ENCODE measurements at places on chromosomes 3 and 15.

- no peak for DNase-seq
These were observed 29.5 kb upstream of the ICE2 start for GRCh38 chr15:60508442-60508841.

DNA sequence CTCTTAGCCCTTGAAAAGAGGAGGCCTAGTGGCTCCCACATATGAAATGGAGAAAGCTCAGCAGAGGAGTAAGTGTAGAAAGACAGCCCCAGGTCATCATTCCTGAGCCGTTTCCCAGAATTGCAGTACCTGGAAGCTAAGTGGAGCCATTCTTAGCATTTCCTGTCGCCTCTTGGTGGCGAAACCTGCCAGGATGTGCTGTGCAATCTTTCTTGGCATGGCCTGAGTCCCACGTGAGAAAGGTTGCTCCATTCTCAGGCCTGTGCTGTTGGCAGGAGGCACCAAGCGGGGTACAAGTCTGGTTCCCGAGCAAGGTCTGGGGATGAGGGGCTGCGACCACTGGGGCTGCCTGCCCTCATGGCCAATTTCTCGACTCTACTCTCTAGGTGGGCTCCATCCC, 207.2 kb upstream of the TPM1 start:
- no peak for DNase-seq

- no peak for DNase-seq
These were observed 938 bp downstream of the DZIP3 start for GRCh38 chr3:108590460-108590859.

DNA sequence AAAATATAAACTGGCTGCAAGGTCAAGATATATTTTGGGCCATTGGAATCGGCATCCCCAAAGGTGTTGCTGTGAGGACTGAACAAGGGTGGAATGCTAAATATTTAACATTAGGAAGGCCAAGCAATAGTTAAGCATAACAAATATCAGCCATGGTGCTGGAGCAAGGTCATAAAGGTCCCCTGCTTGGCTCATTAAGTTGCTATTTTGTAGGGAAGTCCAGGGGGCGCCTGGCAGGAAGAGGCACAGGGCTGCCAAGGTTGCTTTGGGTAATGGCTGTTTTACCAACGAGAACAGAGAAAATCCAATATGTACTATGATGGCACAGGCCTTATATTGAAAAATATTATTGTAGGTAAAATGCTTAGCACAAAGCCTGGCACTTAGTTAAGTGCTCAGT, 62.2 kb downstream of the SLC15A2 start:
- DNase-seq, result no peak

- DNase-seq, result no peak
These were observed 75.0 kb upstream of the RNU6-1 start for GRCh38 chr15:67914537-67915460.

DNA sequence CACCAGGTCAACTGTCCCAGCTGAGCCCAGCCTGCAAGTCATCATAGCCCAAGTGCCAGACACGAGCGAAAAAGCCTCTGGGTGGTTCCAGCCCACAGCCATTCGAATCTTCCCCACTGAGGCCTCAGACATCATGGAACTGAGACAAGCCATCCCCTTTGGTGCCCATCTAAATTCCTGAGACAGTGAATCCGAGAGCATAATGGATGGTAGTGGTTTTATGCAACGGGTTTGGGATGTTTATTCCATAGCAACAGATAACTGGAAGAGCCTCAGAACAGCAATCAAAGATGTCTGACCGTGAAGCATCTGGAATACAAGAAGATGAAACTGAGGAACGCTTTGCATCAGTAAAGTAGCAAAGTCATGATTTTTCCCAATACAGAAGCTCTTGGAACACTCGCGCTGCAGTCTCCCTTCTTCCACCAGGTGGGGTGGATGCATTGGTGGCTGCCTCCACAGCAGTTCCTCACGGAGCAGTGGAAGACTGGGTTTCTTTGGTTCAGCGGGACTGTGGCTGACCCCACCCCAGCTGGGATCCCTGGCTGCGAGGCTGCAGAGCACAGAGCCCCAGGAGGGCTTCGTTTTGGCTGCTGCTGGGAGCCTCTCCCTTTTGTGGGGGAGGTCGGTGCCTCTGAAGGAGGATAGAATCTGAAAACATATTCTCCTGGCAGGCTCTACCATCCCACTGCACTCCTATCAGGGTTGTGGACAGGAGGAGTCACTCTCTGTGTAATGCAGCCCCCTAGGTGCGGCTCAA, 26.4 kb upstream of the PDE8A start:
- DNase-seq, result no peak

GRCh38 chr15:45429941-45430792, 51.8 kb upstream of the GATM start:
- DNase-seq, result peak; percentile 95

- no peak for DNase-seq
These were observed 43.2 kb upstream of the FGD5 start for GRCh38 chr3:14775563-14775962.

DNA sequence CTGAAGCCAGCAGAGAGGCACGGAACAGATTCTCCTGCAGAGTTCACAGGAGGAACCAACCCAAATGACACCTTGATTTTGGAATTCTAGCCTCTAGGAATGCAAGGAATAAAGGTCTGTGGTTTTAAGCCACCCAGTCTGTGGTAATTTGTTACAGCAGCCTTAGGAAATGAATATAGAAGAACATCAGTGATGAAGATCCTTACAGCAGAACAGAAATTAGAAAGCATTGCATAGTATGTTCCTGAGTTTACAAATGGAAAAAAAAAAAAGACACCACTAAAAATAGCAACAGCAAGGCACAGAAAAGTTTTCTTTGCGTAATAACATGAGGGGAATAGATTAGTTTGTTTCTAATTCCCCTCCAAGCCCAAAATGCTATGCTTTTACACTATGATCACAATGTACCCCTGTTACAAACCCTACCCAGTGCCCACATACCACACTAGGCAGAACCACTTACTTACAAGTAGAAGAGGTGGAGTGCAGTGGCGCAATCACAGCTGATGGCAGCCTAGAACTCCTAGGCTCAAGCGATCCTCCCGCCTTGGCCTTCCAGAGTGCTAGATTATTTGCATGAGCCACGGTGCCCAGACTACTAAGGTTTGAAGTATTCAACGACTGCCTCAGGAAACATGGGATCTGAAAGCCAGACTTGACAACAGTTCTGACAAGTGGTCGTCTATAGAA, 84.3 kb downstream of the SHQ1 start:
- no peak for DNase-seq

- DNase-seq, result no peak
These were observed 130.2 kb upstream of the CFAP20DC start for GRCh38 chr3:59180006-59180405.

DNA sequence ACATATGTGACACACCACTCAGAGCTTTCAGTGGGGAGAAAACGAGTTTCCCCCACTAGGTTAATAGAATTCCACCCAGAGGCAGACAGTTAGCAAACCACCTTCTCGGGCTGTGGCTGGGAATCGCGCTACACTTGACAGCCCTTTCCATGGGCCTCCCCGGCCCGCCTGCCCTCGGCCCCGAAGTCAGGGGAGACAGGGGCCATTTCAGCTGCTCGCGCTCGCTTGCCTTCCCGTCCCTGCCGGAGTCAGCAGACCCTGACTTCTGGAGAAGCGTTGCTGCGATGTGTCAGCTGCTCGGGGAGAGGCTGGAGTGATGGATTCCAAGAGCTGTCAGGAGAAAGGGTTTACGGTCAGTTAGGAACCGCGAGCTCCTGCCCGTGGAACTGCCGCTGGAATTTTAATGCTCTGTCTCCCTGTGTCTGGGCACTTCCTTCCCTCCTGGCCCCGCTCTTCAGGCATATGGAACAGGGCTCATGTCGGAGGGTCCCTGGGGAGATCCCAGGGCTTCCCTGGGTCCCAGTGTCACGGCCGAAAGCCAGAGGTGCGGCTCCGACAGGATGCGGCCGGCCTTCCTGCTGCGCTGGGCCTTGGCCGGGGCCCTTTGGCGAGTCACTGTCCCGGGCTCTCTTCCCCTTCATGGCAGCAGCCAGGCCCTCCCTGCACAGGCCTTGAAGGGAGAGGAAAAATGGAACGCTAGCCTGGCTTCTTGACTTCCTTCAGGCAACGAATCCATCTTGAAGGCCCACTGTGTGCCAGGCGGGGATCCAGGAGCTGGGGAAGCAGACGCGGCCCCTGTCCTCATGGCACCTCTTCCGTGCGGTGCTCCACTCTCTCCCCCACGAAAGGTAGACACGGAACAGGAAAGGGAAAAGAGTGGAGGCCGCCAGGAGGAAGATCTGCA, 38.4 kb upstream of the VPS8 start:
- DNase-seq, result no peak

DNA sequence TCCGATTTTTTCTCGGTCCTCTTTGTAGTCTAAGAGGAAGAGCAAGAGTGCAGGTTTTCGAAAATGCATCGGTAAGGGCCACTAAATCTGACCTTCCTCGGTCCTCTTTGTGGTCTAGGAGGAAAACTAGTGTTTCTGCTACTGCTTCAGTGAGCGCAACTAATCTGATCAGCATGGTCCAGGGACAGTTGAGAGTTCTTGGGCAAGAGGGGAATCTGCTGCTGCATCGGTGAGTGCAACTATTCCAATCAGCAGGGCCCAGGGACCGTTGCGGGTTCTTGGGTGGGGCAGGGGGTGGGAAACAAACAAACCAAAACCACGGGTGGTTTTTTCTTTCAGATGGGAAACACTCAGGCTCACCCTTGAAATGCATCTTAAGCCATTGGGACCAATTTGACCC, 10.5 kb upstream of the OSBPL11 start:
- no peak for DNase-seq

DNA sequence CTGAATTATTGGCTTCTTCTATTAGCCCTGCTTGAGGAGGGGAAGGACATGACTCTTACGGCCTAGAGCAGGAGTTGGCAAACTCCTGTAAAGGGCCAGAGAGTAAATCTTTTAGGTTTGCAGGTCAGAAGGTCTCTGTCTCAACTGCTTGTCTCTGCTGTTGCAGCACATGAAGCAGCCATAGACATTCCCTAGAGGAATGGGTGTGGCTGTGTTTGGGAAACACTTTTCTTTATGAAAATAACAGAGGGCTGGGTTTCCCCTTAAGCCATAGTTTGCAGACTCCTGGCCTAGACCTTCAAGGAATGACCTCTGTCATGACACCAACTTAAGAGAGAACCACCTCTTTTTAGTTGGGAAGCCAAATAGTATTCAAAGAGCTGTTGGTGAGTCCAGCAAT, 10.3 kb downstream of the TRAK1 start:
- no peak for DNase-seq

GRCh38 chr3:191321019-191321767, 8.0 kb upstream of the CCDC50 start:
- DNase-seq, result no peak

DNA sequence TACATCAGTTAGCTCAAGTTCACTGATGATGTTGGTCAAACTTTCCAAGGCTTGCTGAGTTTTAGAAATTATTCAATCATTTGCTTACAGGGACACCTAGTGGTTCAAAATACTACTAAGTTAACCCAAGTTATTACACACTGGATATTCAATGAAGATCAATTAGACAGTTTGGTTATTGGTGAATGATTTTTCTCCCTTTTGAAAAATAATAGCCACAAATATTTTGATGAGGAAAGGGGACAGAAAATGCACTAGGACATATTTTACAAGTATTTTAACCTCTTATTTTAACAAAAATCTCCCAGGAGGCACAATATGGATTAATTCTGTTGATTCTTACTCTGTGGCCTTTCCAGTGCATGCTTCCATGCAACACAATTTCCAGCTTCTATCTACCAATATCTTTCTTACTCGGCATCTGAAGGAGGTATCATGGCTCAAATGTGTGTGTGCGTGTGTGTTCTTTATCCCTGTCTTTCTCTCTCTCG, 20.1 kb upstream of the GOLGA6L2 start:
- no peak for DNase-seq

GRCh38 chr15:61266921-61267320, 37.8 kb upstream of the RORA start:
- no peak for DNase-seq

GRCh38 chr15:91032919-91033803, 10.8 kb upstream of the VPS33B start:
- DNase-seq, result peak; percentile 78

DNA sequence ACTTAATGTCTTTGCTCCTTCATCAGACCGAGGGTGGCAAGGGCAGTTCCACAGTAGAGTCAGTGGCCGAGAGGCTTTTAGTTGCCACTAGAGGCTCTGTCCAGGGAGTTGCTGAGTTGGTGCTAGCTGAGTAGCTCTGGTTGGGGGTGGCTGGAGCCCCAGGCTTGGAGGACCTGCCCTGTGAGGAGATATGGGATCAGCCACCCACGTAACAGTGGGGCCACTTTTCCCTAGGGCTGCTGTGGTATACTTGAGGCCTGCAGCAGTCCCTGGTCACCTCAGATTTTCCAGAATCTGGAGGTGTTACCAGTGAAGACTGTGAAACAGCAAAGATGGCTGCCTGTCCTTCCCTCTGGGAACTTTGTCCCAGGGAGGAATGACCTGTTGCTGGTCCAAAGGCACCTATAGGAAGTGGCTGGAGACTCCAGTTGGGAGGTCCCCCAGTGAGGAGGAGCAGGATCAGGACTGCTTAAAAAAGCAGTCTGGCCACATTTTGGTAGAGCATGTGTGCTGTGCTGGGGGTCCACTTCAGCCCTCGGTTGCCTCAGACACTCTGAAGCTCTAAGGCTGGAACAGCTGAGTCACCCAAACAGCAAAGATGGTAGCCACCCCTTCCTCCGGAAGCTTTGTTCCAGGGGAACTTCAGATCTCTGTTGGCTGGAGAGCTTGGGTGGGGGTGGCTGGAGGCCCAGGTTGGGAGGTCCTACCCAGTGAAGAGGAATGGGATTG, 72.9 kb downstream of the AKAP13 start:
- DNase-seq, result no peak

DNA sequence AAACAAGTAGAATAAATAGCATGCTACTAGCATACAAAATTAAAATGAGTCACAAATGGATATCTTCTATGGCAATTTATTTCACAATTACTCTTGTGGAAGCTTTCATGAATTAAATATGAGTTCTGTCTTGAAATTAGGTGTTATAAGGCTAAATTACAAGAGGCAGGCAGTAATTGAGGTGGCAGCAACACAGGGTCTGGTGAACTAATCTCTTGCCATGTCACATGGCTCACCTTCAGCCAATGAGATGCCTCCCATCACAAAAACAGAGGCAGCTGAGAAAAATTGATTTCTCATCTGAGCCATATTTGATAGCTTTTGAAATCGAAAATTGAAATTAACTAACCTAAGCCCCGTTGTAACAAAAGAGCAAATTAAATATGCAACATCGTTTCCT, 268.8 kb downstream of the NR2F2 start:
- no peak for DNase-seq

GRCh38 chr3:31610700-31611275, 78.1 kb downstream of the STT3B start:
- no peak for DNase-seq

DNA sequence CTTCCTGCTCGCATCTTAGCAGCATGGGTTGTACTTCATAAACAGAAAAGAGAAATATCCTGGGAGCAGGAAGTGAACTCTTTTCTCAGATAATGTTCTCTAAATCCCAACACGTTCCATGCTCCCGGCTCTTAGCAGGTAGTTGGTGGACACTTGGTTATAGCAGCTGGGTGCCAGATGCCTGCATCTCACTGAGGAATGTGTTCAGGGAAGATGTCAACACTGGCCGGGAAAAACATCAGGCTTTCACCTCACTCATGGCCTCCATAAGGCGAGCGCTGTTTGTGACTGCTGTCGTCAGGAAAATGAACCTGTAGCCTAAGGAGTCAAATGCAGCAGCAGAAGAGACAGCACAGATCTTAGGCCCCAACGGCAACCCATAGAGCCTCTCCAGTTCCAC, 4.4 kb upstream of the PRC1 start:
- DNase-seq, result no peak

GRCh38 chr3:29466442-29466841, 185.6 kb downstream of the RBMS3 start:
- DNase-seq, result no peak

Data from stimulated activated effector memory CD8-positive, alpha-beta T cell treated with anti-CD3 and anti-CD28 coated beads, Interleukin-12 subunit alpha, Interleukin-12 subunit beta, amount 100 ng/mL, for 72 hours (primary cell).